IMR-90 (cell line): ENCODE measurements at places on chromosomes 1 and 21.
A peak's percentile ranks its signal among the peaks of the same experiment; 100 is the strongest.

- no peak for DNase-seq
Measured at GRCh38 chr1:77016386-77016985, 149.2 kb downstream of the ST6GALNAC5 start.

DNA sequence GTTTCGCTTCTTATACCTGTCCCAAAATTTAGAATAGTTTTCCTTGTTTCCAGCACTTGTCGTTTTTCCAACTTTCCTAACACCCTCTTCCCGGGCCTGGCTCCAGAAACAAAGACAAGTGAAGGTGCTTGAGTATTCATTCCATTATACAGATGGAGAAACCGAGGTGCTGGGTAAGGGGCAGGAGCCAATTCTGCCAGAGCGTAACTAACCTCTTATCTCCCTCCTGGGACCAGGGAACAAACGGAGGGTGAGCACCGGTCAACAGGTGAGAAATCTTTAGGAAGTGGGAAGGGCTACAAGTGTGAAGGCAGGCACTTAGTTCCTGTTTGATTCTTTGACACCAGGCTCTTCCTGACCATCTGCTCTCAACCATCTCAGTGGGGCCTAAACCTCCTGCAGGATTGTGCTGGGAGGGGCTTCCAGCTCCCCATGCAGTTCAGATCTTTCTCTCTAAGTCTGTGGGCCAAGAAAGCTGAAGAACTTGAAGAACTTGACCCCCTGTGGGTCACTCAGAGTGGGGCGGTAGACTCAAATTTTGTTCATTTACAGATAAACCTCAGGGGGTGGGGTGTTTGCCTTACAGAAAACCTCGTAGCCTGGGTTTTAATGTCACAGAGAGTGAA lies 8.7 kb downstream of the PLXNA2 start:
- no peak for DNase-seq

GRCh38 chr21:46124083-46124925 lies 26.4 kb downstream of the COL6A2 start:
- no peak for DNase-seq

- DNase-seq, result peak; percentile 41
Measured at GRCh38 chr1:183227422-183228346, 41.6 kb downstream of the LAMC2 start.

GRCh38 chr1:174789399-174789798 lies 210.3 kb upstream of the CACYBP start:
- DNase-seq, result peak; percentile 81

GRCh38 chr21:32599526-32599925 lies 12.7 kb downstream of the CFAP298 start:
- no peak for DNase-seq

GRCh38 chr21:22278366-22278765 lies 1280.2 kb downstream of the NCAM2 start:
- DNase-seq, result no peak

GRCh38 chr1:93614986-93615581 lies 66.6 kb downstream of the BCAR3 start:
- peak; percentile 38 for DNase-seq

- DNase-seq, result no peak
Measured at GRCh38 chr1:27599605-27600497, 4.1 kb downstream of the AHDC1 start.

- no peak for DNase-seq
Measured at GRCh38 chr1:20616847-20617487, 16.3 kb upstream of the PINK1 start.
